ENCODE measurements at places on chromosomes 12 and 14.

GRCh38 chr12:96906498-96906848 lies 584 bp upstream of the NEDD1 start:
- DNase-seq, result no peak

GRCh38 chr12:80217011-80217535 lies 117.7 kb downstream of the OTOGL start:
- no peak for DNase-seq

DNA sequence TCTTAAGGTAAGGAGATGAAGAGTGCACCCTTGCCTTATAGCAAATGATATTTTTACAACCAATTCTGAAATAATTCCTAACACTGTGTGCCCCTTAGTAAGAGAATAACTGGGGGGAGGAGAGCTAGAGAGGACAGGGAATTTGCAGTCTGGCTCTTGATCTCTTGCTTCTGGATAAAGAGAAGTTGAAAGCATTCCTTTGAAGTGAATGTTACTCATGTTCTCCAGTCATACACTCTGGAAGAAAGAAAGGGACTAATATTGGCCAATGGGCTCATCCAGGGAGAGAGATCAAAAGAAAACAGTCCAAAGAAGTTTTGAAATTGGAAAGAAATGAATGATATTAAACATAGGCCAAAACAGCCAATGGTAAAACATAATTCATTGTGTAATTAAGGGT lies 25.3 kb downstream of the C12orf75 start:
- DNase-seq, result no peak

- DNase-seq, result no peak
Observed at GRCh38 chr12:77229640-77230442, 164.5 kb upstream of the E2F7 start.

DNA sequence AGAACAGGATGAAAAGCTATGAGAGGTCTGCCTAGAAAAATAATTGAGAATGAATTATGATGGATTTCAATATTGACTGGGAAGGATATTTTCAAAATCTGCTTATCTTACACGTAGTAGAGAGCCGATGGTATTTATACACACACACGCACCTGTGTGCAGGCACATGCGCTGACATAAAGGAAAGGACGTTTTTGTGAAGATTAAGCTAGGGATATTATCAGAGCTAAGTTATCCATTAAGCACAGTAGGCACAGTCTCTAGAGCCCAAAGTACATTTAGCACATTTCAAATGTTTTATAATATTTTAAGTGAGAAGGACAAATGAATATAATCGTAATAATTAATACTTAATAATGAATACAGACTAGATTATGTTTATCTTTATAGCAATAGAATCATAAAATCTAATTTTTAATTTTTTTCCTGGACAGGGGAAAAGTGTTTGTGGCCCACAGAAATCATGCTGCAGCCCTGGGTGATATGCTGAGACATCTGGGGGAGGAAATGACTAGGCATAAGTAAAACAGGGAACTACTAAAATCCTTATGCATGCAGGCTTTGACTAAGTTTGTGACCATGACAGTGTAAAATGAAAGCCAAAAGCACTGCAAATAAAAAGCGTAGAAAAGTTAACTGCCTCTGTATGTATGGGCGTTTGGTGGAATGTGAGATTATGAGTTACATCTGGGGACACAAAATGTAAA lies 146.1 kb downstream of the KITLG start:
- no peak for DNase-seq

GRCh38 chr12:98419795-98420404 lies 95.5 kb upstream of the TMPO start:
- DNase-seq, result no peak

- no peak for DNase-seq
Observed at GRCh38 chr12:24931666-24932405, 17.1 kb downstream of the BCAT1 start.

- no peak for DNase-seq
Observed at GRCh38 chr14:60563113-60563512, 54.2 kb downstream of the SIX6 start.

- no peak for DNase-seq
Observed at GRCh38 chr12:6822426-6823135, 960 bp downstream of the GPR162 start.

DNA sequence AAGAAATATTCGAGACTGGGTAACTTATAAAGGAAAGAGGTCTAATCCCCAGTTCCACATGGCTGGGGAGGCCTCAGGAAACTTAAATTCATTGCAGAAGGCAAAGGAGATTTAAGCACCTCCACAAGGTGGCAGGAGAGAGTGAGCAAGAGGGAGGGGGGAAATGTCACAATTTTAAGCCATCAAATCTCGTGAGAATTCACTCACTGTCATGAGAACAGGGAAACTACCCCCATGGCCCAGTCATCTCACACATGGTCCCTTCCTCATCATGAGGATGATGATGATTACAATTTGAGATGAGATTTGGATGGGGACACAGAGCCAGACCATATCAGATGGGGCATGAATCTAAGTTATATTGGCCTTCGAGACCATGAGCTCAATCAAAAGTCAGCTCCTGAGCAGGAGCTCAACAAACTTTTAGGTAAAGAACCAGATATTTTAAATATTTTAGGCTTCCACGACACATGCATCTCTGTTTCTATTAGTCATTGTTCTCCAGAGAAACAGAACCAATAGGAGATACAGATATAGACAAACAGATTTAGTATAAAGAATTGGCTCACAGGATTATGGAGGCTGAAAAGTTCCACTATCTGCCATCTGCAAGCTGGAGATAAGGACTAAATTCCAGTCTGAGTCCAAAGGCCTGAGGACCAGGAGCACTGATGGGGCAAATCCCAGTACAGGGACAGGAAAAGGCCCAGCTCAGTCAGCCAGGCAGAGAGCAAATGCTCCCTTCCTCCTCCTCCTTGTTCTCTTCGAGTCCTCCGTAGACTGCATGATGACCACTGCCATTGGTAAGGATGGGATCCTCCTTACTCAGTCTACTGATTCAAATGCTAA lies 24.9 kb downstream of the DGLUCY start:
- DNase-seq, result peak; percentile 4
